Endodermal cell (in vitro differentiated cells): ENCODE measurements at places on chromosomes 1 and 21.

DNA sequence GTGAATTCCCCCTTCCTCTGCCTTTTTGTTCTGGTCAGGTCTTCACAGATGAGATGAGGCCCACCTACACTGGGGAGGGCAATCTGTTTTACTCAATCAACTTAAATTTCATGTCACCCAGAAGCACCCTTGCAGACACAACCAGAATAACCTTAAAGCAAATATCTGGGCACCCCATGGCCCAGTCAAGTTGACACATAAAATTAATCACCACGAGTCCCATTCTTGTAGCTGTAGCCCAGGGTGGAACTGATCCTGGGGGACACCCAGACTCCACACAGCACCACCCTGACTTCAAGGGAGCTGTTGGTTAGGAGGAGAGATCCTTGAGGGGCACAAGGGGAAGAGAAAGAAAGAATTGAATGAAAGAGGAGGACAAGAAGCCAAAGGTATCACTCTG is 23.1 kb downstream of the CAPN9 start:
- DNase-seq, result no peak

GRCh38 chr1:85278853-85279314 is 2.5 kb upstream of the BCL10 start:
- DNase-seq, result no peak

DNA sequence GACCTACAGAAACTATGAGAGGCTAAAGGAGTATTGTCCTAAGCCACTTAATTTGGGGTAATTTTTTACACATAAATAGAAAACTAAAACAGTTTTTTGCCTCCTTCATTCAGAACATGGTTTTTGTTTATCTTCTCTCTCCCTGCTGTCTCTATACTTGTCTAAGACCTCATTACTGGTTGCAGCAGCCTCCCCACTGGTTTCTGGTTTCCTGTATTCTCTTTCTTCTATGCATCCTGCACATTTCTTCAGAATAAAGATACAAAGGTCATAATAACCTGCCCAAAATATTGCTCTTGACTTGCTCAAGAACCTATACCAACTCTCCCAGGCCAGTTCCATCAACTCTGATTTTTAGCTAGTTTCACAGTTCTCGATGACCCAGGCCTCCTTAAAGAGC is 19.8 kb upstream of the BOLA1 start:
- no peak for DNase-seq

DNA sequence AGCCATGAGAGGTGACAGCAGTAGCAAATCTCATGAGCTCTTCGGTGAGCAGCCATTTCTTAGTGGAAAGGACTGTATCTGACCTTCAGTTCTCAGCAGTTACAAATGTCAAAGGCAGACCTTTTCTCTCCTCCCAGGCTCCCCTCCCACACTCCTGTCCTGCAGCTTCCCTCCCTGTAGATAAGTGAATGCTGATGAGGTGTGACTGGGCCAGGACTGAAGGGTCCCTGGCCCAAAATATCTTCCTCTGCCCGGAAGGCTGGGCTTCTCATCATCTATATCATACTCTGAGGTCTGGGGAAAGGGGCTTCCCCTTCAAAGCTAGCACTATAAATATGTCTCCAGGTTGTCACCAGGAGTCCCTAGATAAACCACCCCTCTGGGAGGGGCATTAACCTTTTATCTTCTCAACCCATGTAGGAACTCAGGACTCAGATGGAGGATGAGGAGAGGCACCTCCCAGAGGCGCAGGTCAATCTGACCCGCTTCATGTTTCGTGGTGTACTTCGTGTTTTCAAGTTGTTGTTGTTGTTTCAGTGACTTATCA is 3.6 kb upstream of the ADAMTSL4 start:
- peak; percentile 58 for DNase-seq

- no peak for DNase-seq
These were observed 116.0 kb downstream of the RASAL2 start for GRCh38 chr1:178209935-178210334.

GRCh38 chr1:157136133-157136532 is 2.1 kb downstream of the ETV3 start:
- DNase-seq, result peak; percentile 69

GRCh38 chr1:23210963-23211362 is 6.3 kb downstream of the HTR1D start:
- DNase-seq, result no peak

DNA sequence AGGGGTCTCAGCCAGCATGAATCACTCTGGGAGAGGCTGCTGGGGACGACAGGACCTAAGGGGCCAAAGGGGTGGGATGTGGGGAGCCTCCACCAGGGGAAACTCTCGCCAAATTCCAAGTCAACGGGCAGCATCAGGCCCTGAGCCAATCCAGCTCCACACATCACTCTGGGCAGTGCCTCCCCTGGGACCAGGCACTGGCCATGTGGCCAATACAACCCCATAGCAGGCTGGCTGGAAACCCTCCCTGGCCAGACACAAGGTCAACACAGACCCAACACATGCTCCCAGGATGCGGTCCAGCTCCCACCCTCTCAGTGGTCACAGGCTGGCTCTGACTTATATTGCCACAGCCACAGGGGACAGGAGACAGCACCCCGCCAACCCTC is 60.0 kb downstream of the MEGF6 start:
- no peak for DNase-seq

GRCh38 chr1:153612755-153613331 is at the start of gene S100A16:
S100A16 (minus strand) TSS chr1:153613137; CDS start chr1:153608151, 4,986 bp downstream.
- DNase-seq, result peak; percentile 92

DNA sequence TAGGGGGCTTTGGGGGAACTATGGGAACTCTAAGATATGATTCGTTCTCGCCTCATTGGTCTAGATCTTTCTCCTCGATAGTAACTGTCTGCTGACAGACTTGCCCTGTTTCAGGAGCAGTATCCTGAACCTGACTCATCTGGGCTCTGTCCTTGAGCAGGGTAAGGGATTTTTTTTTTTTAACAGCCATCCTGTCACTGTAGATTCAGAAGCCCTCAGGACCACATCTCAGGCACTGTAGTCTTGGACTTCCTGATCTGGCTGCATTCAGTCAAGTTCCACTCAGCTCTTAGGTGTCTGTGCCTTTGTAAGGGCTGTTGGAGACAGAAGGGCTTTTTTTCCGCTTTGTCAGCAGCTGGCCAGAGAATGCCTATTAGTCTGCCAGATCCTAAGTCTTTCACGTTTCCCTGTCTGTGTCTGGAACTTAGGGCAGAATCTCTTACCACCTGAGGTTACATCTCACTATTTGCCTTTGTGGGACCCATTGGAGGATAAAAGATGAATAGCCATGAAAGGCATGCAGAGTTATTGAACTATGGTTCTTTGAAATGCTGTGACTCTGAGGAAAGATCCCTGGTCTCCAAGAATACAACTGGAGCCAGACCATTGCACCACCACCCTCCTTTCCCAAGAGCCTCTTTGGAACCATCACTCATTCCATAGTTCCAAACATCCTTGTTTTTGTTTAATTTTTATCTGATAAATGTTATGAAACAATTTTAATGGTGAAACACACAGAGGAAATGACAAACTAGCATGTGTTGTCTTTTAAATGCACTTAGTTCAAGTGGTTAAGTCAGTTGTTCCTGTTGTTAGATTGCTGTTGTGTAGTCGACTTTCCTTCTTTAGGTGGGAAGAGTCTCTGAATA is 49.7 kb upstream of the MACF1 start:
- DNase-seq, result no peak

GRCh38 chr1:210669951-210670350 is 341.2 kb downstream of the HHAT start:
- DNase-seq, result peak; percentile 13

GRCh38 chr1:246794048-246794827 is 70.0 kb downstream of the SCCPDH start:
- no peak for DNase-seq

GRCh38 chr1:22712502-22713271 is 2.0 kb downstream of the EPHB2 start:
- no peak for DNase-seq

DNA sequence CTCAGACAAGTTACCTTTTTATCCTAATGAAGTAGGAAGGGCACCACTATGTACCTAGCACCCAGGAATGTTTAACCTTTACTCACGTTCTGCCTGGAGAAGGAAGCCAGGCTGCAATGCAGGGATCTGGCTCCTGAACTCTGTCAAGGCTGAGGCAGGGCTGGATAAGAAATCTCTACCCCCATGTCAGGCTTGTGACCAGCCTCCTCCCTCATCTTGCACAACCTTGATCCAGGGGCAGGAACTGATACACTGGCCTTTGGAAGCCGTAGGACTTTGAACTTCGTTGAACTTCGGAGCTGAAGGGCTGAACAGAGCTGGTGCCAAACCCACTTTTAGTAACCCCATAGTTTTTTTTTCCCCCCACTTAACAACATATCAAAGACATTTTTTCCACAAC is 8.0 kb upstream of the AKR1A1 start:
- no peak for DNase-seq

DNA sequence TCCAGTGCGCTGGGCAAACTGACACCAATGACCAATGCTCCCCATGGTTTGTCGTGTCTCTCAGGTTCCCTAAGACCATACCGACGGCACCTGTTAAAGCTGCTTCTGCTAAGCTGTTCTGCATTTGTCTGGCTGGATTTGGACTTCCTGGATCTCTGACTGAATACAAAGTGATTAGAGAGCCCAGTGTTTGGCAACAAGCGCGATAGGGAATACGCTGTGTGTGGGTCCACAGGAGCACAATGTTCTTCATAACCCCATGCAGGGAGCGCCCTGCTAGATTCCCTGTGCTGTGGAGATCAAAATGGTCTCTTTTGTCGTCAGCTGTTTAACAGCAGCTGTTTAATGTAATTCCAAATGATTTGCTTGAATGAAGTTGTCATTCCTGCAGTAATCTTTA is 26.0 kb upstream of the ESRRG start:
- DNase-seq, result no peak

DNA sequence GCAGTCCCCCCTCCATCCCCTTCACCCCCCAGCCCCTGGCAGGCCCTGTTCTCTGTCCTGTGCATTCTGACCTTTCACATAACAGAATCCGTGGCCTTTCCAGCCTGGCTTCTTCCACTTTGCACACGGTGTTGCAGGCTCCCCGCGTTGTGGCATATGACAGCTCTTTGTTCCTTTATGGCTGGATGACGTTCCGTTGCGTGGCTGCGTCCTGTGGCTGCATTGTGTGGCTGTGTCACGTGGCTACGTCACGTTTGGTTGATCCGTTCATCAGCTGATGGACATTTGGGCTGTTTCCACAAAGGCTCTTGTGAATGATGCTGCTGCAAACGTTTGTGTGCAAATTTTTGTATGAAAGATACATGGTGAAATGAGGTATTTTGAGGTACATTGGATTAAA is 53.3 kb downstream of the PDE9A start:
- DNase-seq, result peak; percentile 25

- no peak for DNase-seq
These were observed 116.6 kb downstream of the SETD4 start for GRCh38 chr21:35943752-35944151.

DNA sequence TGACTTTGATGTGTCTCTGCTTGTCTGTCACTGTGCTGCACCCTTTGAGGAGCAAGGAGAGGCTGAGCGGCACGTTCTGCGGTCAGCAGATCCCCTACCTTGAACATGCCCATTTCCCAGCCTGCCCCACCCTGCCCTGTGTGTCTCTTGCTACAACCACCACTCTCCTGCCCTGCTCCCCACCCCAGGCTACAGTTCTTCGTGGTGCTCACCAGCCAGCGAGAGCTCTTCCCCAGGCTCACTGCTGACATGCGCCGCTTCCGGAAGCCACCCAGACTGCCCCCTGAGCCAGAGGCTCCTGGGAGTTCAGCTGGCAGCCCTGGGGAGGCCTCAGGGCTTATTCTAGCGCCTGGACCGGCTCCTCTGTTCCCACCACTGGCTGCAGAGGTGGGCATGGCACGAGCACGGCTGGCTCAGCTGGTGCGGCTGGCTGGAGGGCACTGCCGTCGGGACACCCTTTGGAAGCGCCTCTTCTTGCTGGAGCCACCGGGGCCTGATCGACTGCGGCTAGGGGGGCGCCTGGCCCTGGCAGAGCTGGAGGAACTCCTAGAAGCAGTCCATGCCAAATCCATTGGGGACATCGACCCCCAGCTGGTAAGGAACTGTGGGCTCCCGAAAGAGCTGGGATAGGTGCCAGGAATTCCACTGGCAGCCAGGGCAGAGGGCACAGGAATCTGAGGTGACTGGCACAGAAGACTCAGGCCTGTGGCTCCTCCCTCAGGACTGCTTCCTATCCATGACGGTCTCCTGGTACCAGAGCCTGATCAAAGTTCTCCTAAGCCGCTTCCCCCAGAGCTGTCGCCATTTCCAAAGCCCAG is 5.6 kb downstream of the HYI start:
- DNase-seq, result peak; percentile 35

DNA sequence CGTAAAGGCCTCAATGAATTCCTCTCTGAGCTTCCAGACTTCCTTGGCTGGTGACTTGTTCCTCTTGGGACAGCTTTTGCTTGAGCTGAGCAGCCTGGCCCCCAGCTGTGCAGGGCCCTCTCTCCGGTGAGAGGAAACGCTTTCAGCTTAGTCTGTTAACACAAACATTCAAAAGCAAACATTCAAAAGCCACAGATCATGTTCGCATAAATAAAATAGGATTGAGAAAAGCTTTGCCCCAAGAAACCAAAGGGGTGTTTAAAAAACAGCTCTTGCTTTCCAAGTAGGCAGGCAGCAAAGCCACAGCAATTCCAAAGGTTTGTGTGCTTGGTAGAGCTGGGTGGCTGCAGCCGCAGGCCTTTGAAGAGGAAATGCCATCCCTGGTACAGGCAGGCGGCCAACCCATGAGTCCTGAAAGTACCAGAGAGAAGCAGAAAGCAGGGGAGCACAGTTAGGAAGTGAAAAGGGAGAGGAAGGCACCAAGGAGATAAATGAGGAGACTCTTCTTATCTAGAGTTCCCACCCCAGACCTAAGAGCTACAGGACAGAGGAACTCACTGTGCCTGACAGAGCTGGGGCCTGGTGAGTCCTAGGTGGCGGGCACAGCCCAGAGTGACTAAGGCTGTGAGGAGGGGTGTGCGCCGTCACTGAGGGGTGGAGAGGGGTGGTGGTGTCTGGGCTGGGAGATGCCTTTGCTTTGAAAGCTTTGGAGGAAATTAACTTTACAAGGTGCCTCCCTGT is 48.4 kb downstream of the CCN1 start:
- peak; percentile 80 for DNase-seq
